ENCODE measurements at places on chromosomes 12 and 14.

- no peak for DNase-seq
- no peak overlapping the region for H3K27ac ChIP-seq
- H3K27me3 ChIP-seq, result no peaks in the 10 kb centered on the region
- no peak overlapping the region for H3K4me3 ChIP-seq
Observed at GRCh38 chr12:102708108-102708507, 208.9 kb downstream of the PAH start.

DNA sequence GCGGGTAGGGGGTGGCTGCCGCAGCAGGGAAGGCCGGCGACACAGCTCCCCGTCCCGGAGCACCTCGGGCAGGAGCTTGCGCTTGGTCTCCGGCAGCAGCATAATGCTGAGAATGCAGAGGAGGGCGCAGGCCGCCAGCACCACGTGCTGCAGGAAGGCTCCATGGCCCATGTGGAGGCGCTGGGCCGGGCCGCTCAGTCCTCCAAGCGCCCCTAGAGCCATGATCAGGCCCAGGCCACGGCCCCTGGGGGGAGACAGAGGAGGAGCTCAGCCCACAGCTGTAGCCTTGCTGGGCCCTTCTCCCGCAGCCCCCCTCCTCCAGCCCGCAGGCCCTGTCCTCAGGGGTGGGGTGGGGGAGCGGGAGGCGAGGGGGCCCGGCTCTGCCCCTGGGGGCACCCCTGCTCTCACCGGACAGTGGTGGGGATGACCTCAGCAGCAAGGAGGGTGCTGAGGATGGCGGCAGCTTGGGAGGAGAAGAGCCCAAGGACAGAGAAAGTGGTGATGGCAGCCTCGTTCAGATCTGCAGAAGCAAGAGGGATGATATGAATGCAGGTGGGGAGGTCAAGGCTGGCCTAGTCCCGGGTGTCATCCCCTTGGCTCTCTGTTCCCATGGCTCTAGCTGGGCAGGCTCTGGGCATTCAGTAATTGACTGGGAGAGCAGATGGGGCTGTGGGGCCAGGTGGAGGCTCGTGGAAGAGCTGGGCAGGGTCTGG is 5.8 kb downstream of the SLC22A17 start:
- no peak for DNase-seq
- H3K36me3 ChIP-seq, result no peaks in the 10 kb centered on the region
- no peak overlapping the region for H3K4me3 ChIP-seq

DNA sequence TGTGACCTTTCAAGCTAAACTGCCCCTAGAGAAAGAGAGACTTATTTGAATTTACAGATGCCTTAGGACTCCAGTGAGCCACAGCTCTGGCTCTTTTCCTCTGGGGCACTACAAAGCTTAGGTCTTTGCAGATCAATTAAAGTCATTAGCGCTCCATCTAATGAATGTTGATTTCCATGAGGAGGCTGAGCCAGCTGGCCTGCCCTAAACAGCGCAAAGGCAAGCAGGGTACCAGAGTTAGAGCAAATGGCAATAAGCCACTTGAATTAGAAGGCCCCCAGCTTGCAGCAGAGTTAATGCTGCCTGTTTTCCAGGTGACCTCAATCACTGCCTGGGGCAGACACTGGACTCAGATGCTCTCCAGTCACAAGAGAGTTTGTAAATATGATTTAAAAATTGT is 695.3 kb downstream of the DIO2 start:
- no peaks in the 10 kb centered on the region for H3K36me3 ChIP-seq
- no peak overlapping the region for H3K27ac ChIP-seq
- H3K4me3 ChIP-seq, result no peak overlapping the region
- H3K4me1 ChIP-seq, result no peaks in the 10 kb centered on the region
- no peak for DNase-seq

- no peaks in the 10 kb centered on the region for H3K27me3 ChIP-seq
- no peaks in the 10 kb centered on the region for H3K36me3 ChIP-seq
- no peaks in the 10 kb centered on the region for H3K4me1 ChIP-seq
- no peak overlapping the region for H3K4me3 ChIP-seq
- no peak overlapping the region for H3K27ac ChIP-seq
- DNase-seq, result no peak
Observed at GRCh38 chr12:82015623-82016347, 256.6 kb upstream of the PPFIA2 start.

DNA sequence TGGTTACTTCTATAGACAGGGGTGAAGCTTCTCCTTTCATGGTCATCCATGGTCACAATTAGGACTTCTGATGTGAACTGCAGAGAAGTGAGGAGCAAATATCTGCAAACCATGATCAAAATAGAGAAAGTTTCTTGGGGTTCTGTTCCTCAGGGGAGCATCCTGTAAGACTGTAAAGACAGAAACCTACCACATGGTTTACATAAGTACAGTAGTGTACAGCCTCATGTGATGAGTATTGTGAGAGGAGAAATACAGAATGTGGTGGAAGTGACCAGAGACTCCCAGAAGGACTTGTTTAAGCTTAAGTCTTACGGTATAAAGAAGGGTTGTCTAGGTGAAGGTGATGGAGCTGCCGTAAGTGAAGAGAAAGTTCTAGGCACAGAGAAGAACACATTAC is 484.7 kb downstream of the LRIG3 start:
- DNase-seq, result no peak
- no peaks in the 10 kb centered on the region for H3K36me3 ChIP-seq
